Activated CD4-positive, alpha-beta T cell treated with anti-CD3 and anti-CD28 coated beads, Interleukin-2, amount 50 U/mL, for 4 hours (primary cell): ENCODE measurements at places on chromosomes 1 and 21.

DNA sequence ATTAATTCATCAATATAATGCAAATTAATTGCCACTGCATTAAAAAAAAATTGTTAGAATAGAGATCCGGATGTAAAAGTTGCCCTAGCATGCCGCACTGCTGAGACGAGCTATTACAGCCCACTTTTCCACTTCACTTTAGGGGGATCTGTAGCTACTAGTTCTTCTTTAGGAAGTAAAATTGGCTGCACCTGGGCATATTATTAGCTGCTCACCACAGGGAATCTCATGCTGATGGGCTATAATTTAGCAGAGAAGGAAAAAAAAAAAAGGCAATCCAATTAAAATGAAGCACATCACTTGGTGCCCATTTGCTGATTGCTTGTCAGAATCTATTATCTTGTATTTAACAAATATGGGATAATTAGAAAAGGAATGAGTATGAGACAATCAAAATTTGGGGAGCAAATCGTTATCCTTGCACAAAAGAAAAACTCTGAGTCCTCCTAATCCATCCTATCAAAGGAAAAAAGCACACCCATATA is 233.4 kb downstream of the DSCAM start:
- DNase-seq, result no peak

DNA sequence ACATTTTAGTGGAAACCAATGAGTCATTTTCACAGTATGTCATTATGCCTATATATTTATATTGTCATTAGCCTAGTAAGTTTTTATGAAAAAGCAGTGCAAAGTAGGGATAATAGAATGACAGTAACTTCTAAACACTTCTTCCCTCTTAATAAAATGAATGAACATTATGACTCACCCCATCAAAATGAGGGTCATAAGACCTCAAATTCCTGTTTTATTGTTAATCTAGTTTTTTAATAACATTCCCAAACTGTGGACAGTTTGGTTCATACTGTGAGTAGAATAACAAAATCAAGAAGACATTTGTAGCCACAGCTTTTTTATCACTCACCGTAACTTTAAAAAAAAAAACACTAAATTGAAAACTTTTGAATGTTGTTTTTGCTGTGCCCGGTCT is 160.5 kb downstream of the LRRC40 start:
- DNase-seq, result no peak

GRCh38 chr1:86754265-86754974 is 50.0 kb downstream of the SH3GLB1 start:
- DNase-seq, result no peak

DNA sequence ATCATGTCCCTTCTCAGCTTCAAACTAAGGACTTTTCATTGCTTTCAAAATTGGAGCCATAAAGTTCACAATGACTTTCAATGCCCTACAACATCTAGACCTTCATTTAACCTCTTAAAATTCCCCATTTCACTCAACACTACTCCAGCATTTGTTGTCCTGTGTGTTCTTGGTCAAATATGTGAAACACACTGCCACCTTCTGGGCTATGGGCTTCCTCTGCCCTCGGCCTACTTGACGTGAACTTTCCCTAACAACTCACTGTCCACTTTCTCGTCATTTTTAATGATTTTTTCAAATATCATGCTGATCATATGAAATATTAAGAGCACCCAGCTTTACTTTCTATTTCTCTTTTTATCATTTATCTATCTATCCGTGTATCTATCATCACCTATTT is 2018.4 kb downstream of the NCAM2 start:
- DNase-seq, result no peak

GRCh38 chr1:52588535-52588934 is 13.6 kb upstream of the GPX7 start:
- DNase-seq, result no peak

GRCh38 chr1:118981436-118981835 is 6.7 kb downstream of the TBX15 start:
- DNase-seq, result no peak

DNA sequence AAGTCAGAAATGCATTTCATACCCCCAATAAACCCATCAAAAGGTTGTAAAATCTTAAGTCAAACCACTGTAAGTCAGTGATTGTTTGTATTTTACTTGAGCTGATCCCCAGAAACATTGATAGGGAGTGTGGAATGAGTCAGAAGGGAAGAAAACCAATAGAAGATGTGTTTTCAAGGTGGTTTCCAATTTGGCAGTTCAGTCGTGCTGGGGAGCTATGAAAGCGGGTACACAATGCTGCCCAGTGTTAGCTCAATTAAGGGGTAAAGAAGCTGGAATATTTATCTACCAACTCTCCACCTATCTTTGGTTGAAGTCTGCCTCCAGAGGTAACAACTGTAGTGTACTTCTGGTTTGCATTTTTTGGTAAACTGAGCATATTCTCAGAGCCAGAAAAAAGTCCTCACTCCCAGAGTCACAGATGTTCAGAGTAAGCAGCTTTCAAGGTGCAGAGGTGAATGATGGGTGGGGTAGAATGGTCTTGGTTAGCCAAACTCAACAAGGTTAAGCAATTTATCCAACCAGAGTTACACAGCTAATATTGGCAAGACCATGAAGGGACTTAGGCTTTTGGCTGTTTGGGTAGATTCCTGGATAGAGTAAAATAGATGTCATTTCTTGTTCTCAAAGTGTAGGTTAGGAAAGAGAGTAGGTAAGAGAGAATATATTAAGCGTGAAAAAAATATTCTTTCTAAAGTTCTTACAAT is 202.9 kb upstream of the ADGRL2 start:
- DNase-seq, result no peak

DNA sequence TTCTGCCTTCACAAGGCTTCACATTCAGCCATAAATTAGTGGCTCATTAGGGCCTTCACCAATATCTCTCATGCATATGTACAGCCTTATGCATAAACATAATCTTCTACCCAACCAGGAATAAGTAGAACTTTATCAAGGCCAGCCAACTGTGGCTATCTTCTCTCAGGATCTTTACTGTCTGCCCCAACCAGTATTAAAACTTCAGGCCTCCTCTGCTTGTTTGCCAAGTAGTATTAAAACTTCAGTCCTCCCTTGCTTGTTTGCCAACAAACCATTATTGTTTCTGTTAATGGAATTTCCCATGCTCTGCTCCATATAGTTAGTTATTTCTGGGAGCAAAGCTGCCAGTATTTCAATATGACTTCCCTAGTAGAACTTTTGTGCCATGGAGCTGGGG is 80.1 kb downstream of the SLC5A9 start:
- DNase-seq, result no peak

- peak; percentile 84 for DNase-seq
Measured at GRCh38 chr21:43646550-43647260, 12.6 kb downstream of the HSF2BP start.

DNA sequence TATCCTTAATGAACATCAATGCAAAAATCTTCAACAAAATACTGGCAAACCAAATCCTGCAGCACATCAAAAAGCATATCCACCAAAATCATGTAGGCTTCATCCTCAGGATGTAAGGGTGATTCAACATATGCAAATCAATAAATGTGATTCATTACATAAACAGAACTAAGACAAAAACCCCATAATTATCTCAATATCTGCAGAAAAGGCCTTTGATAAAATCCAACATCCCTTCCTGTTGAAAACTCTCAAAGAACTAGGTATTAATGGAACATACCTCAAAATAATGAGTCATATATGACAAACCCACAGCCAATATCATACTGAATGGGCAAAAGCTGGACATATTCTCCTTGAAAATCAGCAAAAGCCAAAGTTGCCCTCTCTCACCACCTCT is 54.6 kb upstream of the DEPDC1 start:
- DNase-seq, result no peak

DNA sequence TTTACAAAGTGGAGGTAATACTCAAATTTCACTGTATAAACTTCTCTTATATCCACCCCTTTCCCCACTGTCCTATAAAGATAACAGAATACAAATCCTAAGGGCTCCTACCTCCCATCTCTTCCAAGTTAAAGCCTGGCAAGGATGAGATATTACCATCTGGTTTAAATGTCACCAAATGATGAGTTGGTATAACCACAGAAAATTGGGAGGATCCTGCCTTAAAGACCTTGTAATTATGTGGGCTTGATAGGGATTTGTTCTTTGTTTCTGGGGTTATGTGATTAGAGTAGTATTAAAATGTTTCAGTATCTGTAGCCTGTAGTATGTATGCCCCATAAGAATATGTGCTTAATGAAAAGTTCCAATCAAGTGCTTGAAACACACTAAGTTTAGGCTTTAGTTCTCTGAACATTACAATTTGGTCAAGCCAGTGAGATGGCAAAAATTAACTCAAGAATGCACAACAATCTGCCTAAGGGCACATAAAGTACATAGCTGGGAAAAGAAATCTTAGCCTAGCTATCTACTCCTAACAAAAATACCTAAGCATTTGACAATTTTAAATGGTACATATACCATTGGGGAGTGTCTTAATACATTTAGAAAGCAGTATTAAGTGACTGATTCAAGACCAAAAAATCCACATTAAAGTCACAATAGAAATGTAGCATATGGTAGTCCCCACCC is 14.0 kb downstream of the KDM5B start:
- DNase-seq, result no peak

DNA sequence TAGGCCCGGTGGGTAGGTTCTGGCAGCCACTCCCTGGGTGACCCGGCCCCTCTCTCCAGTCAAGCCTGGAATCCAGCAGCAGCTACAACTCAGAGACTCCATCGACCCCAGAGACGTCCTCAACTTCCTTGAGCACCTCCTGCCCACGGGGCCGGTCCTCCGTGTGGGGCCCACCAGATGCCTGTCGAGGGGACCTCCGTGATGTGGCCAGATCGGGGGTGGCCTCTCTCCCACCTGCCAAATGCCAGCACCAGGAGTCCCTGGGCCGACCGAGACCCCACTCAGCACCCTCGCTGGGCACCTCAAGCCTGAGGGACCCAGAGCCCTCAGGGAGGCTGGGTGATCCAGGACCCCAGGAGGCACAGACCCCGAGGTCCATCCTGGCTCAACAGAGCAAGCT is 2.7 kb downstream of the MIIP start:
- DNase-seq, result no peak

DNA sequence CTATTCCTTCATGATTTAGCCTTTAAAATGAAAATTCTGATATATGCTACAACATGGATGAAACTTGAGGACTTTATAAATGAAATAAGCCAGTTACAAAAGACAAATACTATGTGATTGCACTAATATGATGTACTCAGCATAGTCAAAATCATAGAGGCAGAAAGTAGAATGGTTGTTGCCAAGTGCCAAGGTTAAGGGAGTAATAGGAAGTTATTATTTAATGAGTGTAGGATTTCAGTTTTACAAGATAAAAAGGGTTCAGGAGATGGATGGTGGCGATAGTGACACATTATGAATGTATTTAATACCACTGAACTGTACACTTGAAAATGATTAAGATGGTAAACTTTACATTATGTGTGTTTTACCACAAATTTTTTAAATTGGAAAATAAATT is 73.1 kb upstream of the FMN2 start:
- DNase-seq, result no peak

- no peak for DNase-seq
Measured at GRCh38 chr1:22056936-22057335, 4.4 kb downstream of the CDC42 start.

- no peak for DNase-seq
Measured at GRCh38 chr1:18996548-18997177, 40.2 kb upstream of the IFFO2 start.

DNA sequence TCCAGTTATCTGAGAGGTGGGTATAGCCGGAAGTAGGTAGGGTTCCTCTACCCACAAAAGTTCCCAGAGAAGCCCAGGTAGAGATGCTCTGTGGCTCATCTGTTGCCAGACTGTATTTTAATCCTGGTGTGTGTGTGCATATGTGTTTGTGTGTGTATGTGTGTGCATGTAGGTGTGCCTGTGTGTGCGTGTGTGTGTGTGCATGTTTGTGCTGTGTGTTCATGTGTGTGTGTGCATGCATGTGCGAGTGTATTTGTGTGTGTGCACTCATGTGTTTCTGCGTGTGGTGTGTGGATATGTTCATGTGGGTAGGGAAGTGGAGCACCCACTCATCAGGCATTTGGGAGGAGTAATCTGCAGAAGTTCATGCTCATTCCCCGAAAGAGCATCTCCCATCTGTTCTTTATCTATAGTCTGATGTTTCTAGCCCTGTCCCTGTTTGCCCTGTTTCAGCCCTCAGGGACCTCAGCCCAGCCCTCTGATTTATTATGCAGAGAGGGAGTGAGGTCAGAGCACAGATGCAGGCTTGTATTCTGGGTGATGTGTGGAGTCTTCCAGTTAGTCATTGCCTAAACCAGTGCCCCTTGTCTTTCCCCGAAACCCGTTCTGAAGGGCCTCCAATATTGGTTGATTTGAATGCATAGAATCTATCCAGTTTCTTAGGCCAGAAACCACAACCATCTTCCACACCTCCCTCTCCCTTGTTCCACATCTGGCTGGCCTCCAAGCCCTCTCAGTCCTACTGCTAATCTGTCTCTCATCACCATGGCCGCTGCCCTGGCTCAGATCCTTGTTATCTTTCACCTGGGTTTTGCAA is 69.1 kb downstream of the DISC1 start:
- no peak for DNase-seq

GRCh38 chr1:56788102-56788501 is 31.1 kb downstream of the FYB2 start:
- DNase-seq, result no peak

- no peak for DNase-seq
Measured at GRCh38 chr1:9753121-9753531, 70.6 kb downstream of the CLSTN1 start.

DNA sequence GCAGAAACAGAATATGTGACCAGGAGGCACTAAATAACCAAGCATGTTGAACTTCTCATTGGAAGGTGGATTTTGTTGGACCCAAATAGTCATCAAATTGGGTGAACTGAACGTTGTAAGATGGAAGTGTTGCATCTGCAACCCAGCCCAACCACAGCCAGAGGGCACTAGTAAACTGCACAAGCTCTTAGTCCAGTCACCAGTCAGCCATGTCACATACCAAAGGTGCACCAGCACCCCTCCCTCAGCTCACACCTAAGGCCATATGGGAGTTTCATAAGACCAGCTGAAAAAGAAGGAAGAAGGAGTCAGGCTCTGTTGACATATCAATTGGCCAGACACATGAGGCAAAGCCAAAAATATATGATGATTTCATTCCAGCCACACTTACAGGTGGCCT is 481.7 kb upstream of the NR5A2 start:
- no peak for DNase-seq

- DNase-seq, result no peak
Measured at GRCh38 chr1:51342591-51343206, 12.3 kb upstream of the TTC39A start.

DNA sequence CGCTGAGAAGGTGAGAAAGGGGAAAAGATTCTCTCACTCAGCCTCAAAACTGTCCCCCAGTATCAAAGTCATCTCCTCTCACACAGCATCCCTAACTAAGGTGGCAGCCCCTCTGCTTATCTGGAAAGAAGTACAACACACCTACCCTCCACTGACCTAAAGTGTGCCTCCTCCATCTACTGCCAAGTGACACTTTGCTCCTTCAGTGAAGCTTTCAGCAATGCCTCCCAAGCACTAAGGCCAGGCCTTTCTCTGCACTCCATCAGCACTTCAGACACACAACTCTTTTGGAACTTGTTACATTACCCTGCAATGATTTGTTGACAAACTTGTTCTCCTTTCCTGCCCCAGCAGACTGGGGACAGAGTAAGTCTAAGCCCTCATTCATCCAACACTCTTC is 1.4 kb downstream of the SH3BP5L start:
- no peak for DNase-seq
